ENCODE measurements at places on chromosomes 7 and 10. TPM values are rescaled to one million over a fixed set of nuclear protein-coding genes. Genes with fewer than 3 reads are reported as not detected.

Gene PTN
- not detected for total RNA-seq

Gene HOXA3
- total RNA-seq, result 6.5 TPM

Gene STAG3
- total RNA-seq, result 2.0 TPM

Gene TMEM139
- not detected for total RNA-seq

Gene BICC1
- total RNA-seq, result 0.48 TPM

Gene CRYGN
- total RNA-seq, result not detected

Gene CUBN
- total RNA-seq, result 11.8 TPM

Gene IPMK
- total RNA-seq, result 14.9 TPM

Gene SLC13A4
- total RNA-seq, result not detected

Gene GLI3
- total RNA-seq, result 3.6 TPM

Gene PRF1
- not detected for total RNA-seq

Gene TCAF2
- 17.3 TPM for total RNA-seq

Gene MUC3A
- total RNA-seq, result under 0.01 TPM

Gene PRLHR
- total RNA-seq, result not detected

Gene FEZF1
- not detected for total RNA-seq

Gene CYP3A7
- not detected for total RNA-seq

Gene RASA4B
- 3.8 TPM for total RNA-seq

Gene ARHGAP19
- total RNA-seq, result 7.8 TPM

Gene SPDYE3
- total RNA-seq, result not detected

Gene PCGF5
- 37.6 TPM for total RNA-seq

Gene TRDMT1
- 10.1 TPM for total RNA-seq
